Tibial artery (tissue), 4 donors: ENCODE measurements at places on chromosomes 4 and X.

- no peak for DNase-seq
Measured at GRCh38 chr4:63632858-63633257, 776.4 kb downstream of the TECRL start.

DNA sequence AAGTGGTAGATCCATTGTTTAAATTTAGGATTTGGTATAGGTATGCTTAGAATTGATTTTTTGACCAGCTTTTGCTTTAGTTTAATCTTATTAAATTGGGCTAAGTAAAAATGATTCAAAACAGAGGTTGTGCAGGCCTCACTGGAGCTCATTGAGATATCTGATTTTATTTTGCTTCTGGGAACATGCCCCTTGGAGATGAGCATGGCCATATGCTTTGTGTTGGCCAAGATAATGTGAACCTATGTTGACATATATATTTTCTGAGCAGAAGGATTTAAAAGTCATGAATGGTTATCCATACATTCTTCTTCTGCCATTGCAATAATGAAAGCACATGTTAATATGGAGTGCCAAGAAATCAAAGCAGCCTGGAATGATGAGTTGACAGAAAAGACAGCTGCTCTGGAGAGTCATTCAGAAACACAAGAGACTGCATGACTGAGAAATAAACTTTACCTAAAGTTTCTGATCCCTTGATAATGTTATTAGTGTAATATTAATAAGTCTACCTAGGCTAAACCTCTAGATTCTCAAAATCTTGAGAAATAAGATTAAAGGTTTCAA, 489.7 kb upstream of the GNPDA2 start:
- no peak for DNase-seq

DNA sequence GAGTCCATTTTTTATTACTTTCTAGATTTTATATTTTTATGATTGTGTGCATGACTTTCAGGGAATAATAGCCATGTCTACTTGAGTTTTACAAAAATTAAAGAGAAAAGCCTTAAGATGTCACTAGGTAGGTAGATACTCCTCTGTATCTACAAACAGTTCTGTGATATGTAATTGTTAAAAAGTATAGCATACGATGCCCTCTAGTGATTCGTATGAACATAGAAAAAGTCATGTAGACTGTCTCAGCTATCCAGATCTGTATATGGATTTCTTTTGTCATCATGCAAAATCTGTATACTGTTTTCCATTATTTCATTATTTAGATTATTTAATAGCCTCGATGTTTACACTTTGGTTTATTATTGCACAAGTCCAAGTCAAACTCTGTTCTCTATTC, 856.6 kb downstream of the CENPC start:
- no peak for DNase-seq

GRCh38 chr4:22099896-22100295, 151.3 kb upstream of the KCNIP4 start:
- no peak for DNase-seq

DNA sequence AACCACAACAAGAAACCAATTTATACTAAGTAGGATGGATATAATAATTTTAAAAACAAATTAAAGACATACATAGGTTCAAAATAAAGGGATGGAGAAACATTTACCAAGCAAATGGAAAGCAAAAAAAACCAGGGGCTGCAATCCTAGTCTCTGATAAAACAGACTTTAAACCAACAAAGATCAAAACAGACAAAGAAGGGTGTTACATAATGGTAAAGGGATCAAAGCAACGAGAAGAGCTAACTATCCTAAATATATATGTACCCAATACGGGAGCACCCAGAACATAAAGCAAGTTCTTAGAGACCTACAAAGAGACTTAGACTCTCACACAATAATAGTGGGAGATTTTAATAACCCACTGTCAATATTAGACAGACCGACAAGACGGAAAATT, 66.6 kb downstream of the ATRX start:
- no peak for DNase-seq

DNA sequence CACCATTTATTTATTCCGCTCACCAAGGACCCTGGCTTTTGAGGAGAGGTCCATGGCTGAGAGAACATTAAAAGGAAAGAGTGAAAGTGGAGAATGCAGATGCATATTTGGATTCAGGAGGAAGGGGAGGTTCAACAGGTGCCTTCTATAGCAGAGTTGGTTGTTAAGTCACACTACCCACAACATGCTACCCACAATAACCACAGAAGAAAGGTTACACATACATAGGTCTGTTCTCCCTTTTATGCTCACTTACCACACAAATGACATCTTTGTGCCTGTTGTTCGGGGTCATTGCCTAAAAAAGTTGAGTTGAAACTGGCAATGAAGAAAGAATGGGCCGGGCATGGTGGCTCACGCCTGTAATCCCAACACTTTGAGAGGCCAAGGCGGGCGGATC, 587.4 kb downstream of the RPA4 start:
- no peak for DNase-seq

DNA sequence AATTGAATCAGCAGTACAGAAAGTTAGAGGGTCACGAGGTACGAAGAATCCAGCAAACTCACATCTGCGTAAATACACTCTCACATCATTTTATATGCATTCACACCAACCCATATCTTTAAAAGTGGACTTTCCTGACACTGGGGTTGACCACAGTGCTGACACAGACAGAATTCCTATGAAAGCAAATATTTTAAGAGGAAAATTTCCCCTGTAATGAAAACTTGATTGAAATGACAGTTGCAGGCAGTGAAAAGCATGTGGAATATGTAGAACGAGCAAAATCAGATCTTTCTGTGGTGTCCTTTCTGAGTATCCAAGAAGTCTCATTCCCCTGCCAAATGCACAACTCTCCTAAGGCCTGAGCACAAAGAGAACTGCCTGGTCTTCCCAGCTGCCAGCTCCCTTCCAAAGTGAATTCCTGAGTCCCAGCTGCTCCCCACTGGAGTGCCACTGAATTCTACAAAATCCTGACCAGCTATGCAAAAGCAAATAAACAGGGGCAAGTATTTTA, 50.5 kb upstream of the FAM9C start:
- no peak for DNase-seq
